Stimulated activated CD8-positive, alpha-beta memory T cell treated with anti-CD3 and anti-CD28 coated beads, Interleukin-15, amount 100 ng/mL, for 48 hours (primary cell): ENCODE measurements at places on chromosomes 2 and 18.

GRCh38 chr2:219001577-219002394 lies 8.6 kb upstream of the CRYBA2 start:
- DNase-seq, result no peak

DNA sequence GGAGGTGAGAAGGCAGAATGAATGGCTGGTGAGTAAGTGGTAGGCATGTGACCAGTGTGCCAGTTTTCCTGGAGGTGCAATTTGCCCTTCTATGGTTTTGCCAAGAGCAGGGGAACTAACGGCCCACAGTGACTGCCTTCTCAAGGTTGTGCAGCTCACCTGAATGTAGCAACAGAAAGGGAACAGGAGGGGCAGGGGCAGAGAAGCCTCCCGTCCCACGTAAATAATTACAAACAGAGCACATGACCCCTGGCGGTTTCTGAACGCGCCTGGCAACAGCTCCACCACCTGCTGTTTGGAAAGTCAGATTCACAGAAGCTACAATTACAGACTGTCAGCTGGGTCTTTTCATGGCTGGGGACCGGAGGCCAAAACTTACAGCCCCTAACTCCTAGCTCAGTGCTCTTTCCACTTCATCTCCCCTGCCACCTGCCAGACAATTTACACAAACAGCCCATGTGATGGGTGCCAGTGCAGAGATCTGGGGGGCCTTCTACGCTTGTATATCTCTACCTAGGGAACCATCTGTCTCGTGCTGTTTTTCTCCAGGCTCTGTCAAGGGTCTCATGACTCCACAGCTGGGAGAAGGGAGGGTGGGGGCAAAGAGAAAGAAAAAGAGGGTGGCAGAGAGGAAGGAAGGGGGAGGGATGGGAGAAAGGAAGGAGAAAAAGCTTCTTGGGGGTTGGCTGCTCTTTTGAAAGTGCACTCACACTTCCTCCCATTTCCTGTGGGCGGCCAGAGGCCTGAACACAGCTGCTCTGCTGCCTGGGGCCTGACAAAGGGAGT lies 69.6 kb downstream of the POLR1A start:
- DNase-seq, result peak; percentile 67

- no peak for DNase-seq
Observed at GRCh38 chr2:196370381-196370780, 199.0 kb upstream of the STK17B start.

- no peak for DNase-seq
Observed at GRCh38 chr2:190511104-190511503, 23.4 kb downstream of the NEMP2 start.

- no peak for DNase-seq
Observed at GRCh38 chr18:76457475-76457874, 37.6 kb downstream of the ZNF516 start.

DNA sequence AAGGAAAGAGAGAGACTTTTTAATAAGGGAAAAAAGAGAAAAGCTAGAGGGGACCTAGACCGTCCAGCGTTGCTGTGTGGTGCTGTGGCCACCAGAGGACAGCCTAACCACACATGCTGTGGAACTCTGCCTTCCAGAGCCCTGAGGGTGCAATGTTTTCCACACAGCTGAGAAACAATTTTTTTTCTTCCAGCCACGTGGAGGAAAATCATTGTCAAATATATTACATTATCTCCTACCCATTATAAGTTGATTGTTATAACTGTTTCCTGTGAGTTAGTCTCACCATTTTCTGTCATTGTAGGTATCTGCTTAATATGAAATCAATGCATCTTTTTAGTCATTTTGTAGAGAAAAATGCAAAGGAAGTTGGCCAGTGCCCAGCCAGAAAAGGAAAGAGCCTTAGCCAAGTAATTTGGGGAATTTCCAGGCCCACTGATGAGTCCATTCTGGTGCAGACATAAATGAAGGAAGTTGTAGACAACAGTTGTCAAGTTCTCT lies 5.9 kb upstream of the MRPL19 start:
- peak; percentile 38 for DNase-seq

GRCh38 chr18:36284671-36285295 lies 12.7 kb upstream of the FHOD3 start:
- no peak for DNase-seq

GRCh38 chr2:61988462-61989366 lies 83.2 kb downstream of the COMMD1 start:
- no peak for DNase-seq

DNA sequence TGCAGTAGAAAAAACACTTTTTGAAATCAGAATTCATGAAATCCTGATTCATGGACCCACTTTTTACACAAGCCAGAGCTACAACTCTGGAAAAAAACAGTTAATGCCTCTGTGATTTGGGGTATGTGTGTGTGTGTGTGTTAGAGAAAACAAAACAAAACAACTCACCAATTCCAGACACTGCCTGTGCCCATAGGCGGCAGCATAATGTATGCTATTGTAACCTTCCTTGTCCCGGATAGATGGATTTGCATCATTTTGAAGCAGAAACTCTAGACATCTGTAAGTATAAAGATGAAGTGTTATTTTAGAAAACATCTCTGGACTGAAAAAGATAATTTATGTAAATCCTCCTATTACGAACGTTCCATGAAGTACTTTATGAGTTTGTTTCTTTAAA lies 152.0 kb upstream of the PGAP1 start:
- no peak for DNase-seq

- DNase-seq, result no peak
Observed at GRCh38 chr2:208142925-208143799, 2.8 kb downstream of the CRYGB start.

GRCh38 chr2:29215739-29216608 lies 100.8 kb downstream of the CLIP4 start:
- no peak for DNase-seq

DNA sequence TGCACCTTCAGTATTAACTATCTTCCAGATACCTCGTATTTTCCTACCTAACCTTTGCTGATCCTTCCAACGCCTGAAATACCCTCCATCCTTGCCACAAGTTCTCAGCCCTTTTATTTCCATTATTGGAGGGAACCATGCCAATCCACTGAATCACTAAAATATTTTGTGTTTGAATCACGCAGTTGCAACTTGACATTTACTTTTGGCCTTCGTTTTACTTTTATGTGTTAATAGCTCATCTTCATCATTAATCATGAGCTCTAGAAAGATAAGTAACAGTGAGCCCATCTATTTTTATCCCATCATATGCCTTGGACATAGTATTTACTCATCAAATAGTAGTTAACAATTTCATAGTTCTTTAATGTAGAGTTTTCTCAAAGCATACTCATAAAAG lies 463.2 kb downstream of the THSD7B start:
- no peak for DNase-seq

- DNase-seq, result no peak
Observed at GRCh38 chr18:13362607-13363006, 144.0 kb downstream of the LDLRAD4 start.

- no peak for DNase-seq
Observed at GRCh38 chr2:237743561-237744269, 54.9 kb upstream of the RBM44 start.

- DNase-seq, result no peak
Observed at GRCh38 chr2:75560022-75560767, 544 bp downstream of the EVA1A start.

DNA sequence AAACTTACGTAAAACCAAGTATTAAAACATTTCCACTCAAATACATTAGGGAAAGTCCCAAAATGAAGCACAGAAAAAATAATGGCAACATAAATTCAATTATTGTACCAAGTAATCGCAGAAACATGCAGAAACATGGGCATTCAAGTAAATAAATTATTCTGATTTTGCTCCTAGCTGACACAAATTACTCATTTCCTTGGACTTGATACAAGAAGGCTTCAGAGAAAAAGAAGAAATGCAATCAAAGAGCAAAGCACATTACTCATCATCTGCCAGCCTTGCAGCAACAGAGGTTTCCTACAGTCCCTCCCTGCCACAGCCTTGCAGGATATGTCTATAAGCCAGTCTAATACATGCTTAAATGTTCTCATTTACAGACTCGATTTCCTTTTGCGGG lies 439.8 kb upstream of the LYPD1 start:
- no peak for DNase-seq

DNA sequence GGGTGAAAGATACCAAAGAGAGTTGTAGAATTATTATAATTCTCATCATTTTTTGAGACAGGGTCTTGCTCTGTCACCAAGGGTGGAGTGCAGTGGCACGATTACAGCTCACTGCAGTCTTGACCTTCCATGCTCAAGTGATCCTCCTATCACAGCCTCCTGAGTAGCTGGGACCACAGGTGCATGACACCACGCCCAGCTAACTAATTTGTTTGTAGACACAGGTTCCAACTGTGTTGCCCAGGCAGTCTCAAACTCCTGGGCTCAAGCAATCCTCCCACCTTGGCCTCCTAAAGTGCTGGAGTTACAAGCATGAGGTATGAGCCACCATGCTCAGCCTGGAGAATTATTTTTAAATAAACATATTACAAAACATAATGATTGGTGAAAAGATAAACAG lies 92.8 kb upstream of the MSH6 start:
- no peak for DNase-seq

- no peak for DNase-seq
Observed at GRCh38 chr2:85692039-85692645, 2.0 kb upstream of the GNLY start.

DNA sequence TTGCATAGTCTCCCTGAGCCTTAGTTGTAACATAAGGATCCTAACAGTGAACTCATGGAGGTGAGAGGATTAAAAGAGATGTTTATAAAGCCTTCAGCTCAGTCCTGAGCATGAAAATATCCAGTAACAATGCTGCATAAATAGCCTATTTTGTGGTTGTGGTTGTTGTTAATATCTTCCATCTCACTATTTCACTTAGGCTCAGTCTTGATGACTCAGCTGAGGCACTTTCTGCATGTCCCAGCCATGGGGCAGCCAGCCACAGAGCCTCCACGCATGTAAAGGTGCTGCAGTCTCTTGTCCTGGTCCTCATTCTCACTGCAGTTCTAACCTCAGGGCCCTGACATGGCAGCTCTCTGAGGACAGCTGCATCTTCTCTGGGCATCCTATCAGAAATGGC lies 218.8 kb upstream of the PKDCC start:
- no peak for DNase-seq
